Chondrocyte (in vitro differentiated cells): ENCODE measurements at places on chromosomes 3 and 15. TPM values are rescaled to one million over a fixed set of nuclear protein-coding genes. Genes with fewer than 3 reads are reported as not detected.

Gene ROPN1
- total RNA-seq: not detected in 3 replicates

Gene CKMT1B
- not detected in 3 replicates for total RNA-seq

Gene SAXO2
- total RNA-seq: 0.90 to 5.1 TPM (median 1.0 TPM) in 3 replicates

Gene ACAN
- 21.5 to 176 TPM (median 171 TPM) in 3 replicates for total RNA-seq

Gene MRPL3
- total RNA-seq: 51.8 to 58.0 TPM (median 56.6 TPM) in 3 replicates

- peaks cover 2% of the 10 kb centered on the region for H3K36me3 ChIP-seq
- DNase-seq: no peak
- H3K27ac ChIP-seq: peak overlapping the region; percentile 15
- H3K4me1 ChIP-seq: peaks cover 28% of the 10 kb centered on the region
- H3K4me3 ChIP-seq: no peak overlapping the region
These were observed 577.7 kb downstream of the MECOM start for GRCh38 chr3:169085827-169086226.

- no peak for DNase-seq
- H3K27ac ChIP-seq: no peak overlapping the region
- no peaks in the 10 kb centered on the region for H3K27me3 ChIP-seq
These were observed 93.4 kb downstream of the LRRC28 start for GRCh38 chr15:99344639-99345038.

DNA sequence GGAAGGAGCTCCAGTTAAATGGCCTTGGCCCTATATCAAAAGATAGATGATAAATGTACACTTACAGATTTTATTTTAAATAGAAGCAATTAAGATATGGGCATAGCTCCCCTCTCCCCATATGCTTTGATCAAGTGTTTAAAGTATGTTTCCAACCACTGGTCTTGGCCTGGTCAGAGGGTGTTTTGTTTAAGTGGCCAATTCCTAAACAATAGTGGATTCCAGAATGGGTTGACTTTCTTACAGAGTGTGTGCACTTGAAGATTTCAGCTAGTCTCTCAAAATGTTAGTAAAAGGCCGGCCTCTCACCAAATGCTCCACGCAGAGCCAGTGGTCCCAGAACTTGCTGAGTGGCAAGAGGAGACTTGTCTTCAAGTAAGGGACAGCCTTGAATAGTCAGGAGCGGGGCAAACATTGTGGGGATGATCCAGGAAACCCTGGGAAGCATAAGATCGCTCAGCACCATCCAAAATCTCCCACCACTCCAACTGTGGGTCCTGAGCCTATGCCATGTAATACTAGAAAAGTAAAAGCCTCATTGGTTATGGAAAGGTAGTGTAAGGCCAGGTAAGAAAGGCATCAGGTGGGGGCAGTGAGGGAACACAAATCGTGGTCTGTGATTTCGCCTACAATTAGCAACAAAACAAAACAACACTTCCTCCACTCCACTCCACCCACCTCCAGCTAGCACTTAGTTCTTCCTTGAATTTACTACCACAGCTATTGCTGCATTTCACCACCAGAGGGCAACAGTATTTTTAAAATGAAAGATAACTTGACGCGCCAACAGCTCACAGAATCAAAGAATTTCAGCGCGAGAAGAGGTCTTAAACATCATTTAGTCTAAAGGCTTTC is 4.8 kb downstream of the RARRES1 start:
- peaks cover 44% of the 10 kb centered on the region for H3K4me1 ChIP-seq
- H3K36me3 ChIP-seq: peaks cover 4% of the 10 kb centered on the region
- DNase-seq: no peak
- H3K4me3 ChIP-seq: peak overlapping the region; percentile 25
- H3K27me3 ChIP-seq: no peaks in the 10 kb centered on the region

GRCh38 chr3:981156-981555 is 111.7 kb upstream of the CNTN6 start:
- no peak overlapping the region for H3K4me3 ChIP-seq
- H3K4me1 ChIP-seq: no peaks in the 10 kb centered on the region
- no peak for DNase-seq
- no peak overlapping the region for H3K27ac ChIP-seq
- no peaks in the 10 kb centered on the region for H3K36me3 ChIP-seq

Gene RNU5B-1
- 11.4 TPM in 1 of 3 replicates, not detected in the others for total RNA-seq

Gene GOLGA6D
- 0.15 TPM in 1 of 3 replicates, not detected in the others for total RNA-seq

Gene EOMES
- total RNA-seq: not detected in 3 replicates

DNA sequence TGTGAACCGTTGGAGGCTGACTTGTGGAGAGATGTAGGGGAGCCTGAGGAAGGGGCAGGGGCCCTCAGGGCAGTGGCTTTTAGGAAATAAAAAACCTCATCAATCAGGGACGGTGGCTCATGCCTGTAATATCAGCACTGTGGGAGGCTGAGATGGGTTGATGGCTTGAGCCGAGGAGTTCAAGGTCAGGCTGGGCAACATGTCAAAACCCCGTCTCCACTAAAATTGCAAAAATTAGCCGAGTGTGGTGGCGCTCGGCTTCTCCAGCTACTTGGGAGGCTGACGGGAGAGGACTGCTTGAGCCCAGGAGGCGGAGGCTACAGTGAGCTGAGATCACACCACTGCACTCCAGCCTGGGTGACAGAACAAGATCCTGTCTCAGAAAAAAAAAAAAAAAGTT is 7.6 kb downstream of the TTC23 start:
- H3K27ac ChIP-seq: no peak overlapping the region
- peaks cover 5% of the 10 kb centered on the region for H3K4me1 ChIP-seq
- no peaks in the 10 kb centered on the region for H3K27me3 ChIP-seq
- no peak overlapping the region for H3K4me3 ChIP-seq
- DNase-seq: no peak

DNA sequence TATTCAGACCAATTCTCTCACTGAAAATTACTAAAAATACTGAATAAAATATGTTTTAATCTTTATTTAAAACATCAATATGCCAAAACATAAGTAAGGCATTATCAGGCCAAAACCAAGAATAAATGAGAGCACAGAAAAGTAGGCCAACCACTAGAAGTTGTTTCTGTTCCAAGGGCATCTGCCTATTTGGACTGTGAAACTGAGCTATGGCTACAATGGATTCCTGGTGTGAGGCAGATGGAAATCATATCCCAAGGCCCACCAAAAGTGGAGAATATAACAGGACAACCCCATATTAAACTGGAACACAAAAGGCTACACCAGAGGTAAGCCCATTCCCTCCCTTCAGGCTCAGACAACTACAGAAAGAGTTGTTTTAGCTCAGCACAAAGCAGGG is 302.8 kb upstream of the IL12A start:
- H3K4me3 ChIP-seq: no peak overlapping the region
- H3K27ac ChIP-seq: no peak overlapping the region
- peaks cover 2% of the 10 kb centered on the region for H3K27me3 ChIP-seq
- H3K36me3 ChIP-seq: peaks cover 12% of the 10 kb centered on the region

Gene CCDC71
- total RNA-seq: 18.1 to 19.4 TPM (median 18.7 TPM) in 3 replicates

GRCh38 chr15:77483425-77484140 is 62.9 kb downstream of the HMG20A start:
- H3K36me3 ChIP-seq: peaks cover 24% of the 10 kb centered on the region
- peak overlapping the region; percentile 67 for H3K27ac ChIP-seq
- H3K4me3 ChIP-seq: no peak overlapping the region

Gene NANOGP8
- not detected in 3 replicates for total RNA-seq

DNA sequence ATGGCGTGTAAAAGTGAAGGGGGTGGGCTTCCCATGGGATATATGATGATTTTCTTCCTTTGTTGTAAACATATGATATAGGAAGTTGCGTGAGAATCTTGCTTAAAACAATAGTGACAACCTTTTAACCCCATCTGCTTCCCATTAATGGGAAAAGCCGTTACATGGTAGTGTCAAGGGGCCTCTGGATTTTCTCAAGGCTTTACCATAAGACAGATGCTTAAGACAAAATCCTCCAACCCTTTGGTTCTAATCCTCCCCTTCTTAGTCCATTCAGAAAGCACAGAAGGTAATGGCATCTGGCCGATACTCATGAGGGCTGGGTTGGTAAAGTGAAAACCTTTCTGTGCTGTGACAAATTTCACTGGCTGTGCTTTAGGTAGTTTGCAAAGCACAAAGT is 25.0 kb downstream of the DPH3 start:
- H3K4me3 ChIP-seq: no peak overlapping the region
- no peaks in the 10 kb centered on the region for H3K36me3 ChIP-seq
- no peak overlapping the region for H3K27ac ChIP-seq
- no peaks in the 10 kb centered on the region for H3K27me3 ChIP-seq
